Stimulated activated CD8-positive, alpha-beta memory T cell treated with anti-CD3 and anti-CD28 coated beads, Interleukin-15, amount 100 ng/mL, for 24 hours (primary cell): ENCODE measurements at places on chromosomes 3 and 15.

DNA sequence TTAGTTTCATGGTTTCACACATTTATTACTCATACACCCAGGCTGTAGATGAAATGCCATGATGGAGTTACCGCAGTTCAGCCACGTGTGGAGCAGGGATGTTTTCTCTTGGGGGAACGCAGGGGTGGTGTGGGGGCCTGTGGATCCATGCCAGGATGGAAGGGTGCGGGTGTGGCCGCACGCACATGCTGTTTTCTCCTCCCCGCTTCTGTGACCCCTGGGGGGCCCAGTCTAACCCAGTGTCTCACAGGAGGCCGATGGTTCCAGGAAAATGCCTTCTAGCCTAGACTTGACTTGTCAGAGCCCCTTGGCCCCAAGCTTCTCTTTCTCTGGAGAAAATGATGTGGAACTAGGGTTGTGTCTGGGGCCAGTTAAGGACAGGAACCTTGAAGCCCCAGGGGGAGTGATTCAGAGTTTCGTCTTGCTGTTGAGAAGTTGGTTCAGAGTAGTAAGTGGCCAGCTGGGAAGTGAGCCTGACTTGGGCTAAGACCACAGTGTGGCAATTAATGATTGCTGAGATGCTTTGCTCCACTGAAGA is 240.4 kb upstream of the BHLHE40 start:
- no peak for DNase-seq

DNA sequence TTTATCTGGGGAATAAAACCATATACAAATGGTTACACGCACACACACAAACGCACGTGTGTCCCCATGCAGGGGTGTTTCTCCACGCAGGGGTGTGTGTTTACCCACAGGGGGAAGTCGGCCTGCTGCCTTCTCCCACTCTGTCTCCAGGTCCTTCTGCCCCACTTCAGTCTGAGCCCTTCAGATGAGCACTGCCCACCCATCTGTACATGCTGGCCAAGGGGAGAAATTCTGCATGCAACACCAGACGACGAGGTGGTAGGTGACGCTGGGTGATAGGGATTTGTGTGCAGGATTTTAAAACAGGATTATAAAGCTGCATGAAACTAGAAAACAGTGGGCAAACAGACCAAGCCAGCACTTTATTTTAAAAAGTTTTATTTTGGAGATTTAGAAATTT is 122.5 kb downstream of the TJP1 start:
- DNase-seq = no peak

DNA sequence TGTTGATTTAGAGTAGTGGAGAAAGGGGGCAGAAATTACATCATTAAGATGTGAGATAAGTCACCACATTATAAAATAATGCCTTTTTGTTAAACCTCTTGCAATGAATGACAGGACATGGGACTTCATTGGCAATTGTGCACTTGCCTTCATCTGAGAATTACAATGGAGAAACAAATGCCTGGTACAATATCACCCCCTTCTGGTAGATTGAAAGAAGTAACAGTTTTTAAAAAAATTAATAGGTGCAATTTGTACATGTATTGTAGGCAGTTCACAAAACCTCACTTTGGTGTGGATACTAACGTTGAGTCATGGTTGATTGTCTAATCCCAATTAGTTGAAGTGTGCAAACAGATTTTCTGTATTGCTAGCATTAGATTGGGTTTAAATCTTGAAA is 4.6 kb upstream of the P2RY14 start:
- no peak for DNase-seq

GRCh38 chr15:37031198-37031597 is 69.2 kb downstream of the MEIS2 start:
- DNase-seq = no peak

DNA sequence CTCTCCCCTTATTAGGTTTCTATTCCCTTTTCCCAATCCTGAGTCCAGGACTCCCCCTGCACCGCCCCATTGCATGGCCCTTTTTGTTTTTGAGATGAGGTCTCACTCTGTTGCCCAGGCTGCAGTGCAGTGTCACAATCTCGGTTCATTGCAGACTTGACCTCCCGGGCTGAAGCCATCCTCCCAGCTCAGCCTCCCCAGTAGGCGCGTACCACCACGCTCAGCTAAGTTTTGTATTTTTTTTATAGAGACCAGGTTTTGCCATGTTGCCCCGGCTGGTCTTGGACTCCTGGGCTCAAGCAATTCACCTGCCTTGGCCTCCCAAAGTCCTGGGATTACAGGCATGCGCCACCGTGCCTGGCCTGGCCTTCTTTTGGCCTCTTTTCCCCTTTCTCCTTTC is 29.3 kb downstream of the PDIA5 start:
- no peak for DNase-seq

GRCh38 chr3:190024912-190025311 is 95.8 kb downstream of the P3H2 start:
- DNase-seq = no peak

- no peak for DNase-seq
Observed at GRCh38 chr3:13120928-13121552, 47.8 kb upstream of the IQSEC1 start.

GRCh38 chr3:19738846-19739245 is 195.2 kb downstream of the EFHB start:
- no peak for DNase-seq

GRCh38 chr3:8442993-8443650 is 58.5 kb upstream of the LMCD1 start:
- DNase-seq = no peak

GRCh38 chr3:33848624-33849347 is 50.4 kb downstream of the PDCD6IP start:
- no peak for DNase-seq

- DNase-seq = no peak
Observed at GRCh38 chr3:119530456-119530855, 29.0 kb downstream of the CD80 start.

DNA sequence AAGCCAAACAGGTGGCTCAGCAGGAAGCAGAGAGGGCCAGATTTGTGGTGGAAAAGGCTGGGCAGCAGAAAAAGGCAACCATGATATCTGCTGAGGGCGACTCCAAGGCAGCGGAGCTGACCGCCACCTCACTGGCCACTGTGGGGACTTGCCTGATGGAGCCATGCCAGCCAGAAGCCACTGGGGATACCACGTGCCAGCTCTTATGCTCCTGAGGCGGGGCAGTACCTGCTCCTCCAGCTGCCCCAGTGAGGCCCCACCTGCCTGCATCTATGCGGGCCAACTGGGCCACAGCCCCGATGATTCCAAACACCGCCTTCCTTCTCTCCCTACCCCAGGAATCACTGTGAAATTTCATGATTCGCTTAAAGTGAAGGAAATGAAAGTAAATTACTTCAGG is 22.9 kb upstream of the ARIH1 start:
- DNase-seq = no peak

DNA sequence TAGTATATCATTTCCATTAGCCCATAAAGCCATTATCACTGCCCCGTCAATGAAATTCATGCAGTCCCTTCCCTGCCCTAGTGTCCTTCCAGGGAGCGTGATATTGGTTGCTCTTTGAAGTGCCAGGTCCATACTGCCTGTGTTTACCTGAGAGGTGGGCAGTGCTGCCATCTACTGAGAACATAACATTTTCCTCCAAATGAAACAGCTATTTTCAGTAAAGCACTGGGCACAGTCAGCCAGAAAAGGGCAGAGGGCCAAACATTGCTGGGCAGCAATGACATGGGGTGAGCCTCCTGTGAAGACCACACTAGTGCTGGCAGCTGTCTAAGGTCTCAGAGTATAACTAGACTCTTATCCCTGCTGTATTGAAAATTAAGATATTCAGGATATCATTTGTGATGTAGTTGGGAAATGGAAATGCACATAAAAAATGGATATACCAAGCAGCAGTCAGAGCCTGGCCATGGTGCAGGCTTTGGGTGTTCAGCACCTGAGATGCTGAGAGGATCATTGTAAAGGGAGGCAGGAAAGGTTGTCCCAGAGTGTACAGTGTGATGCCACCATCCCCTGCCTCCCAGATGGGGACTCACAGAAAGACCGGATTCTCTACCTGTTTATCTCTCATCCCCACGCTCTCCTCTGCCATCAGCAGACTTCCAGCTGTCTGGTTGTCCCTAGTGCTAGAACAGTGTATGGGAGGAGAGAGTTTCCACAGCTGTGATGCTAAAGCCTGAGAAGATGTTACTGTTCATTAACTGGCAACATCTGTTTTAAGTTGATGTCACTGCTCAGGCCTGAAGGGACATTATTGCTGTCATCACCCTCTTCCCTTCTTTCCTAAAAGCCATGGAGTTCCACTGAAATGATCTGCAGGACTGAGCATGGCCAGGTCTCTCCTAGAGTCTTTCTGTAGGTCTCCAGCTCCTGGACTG is 108.8 kb downstream of the ARNT2 start:
- no peak for DNase-seq

- no peak for DNase-seq
Observed at GRCh38 chr3:46098319-46098761, 71.1 kb upstream of the XCR1 start.

GRCh38 chr3:185926445-185926844 is 11.4 kb downstream of the TRA2B start:
- no peak for DNase-seq

- no peak for DNase-seq
Observed at GRCh38 chr3:158159714-158160113, 49.8 kb downstream of the RSRC1 start.

DNA sequence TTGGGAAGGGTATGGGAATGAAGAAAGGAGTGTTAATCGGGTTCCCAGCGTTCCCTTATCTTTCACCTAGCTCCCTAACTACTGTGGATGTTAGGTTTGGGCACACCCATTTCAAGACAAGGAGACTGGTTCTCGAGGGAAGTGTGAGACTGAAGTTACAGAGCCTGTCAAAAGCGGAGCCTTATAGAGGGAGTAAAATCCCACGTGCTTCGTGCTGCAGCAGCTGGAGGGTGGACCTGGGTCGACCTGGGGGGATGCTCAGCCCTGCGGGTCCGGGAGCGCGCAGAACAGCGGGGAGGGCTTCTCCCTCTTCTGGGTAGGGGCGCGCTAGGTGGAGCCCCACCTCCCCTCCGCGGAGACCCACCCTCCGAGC is 314 bp upstream of the TMED3 start:
- DNase-seq = no peak

DNA sequence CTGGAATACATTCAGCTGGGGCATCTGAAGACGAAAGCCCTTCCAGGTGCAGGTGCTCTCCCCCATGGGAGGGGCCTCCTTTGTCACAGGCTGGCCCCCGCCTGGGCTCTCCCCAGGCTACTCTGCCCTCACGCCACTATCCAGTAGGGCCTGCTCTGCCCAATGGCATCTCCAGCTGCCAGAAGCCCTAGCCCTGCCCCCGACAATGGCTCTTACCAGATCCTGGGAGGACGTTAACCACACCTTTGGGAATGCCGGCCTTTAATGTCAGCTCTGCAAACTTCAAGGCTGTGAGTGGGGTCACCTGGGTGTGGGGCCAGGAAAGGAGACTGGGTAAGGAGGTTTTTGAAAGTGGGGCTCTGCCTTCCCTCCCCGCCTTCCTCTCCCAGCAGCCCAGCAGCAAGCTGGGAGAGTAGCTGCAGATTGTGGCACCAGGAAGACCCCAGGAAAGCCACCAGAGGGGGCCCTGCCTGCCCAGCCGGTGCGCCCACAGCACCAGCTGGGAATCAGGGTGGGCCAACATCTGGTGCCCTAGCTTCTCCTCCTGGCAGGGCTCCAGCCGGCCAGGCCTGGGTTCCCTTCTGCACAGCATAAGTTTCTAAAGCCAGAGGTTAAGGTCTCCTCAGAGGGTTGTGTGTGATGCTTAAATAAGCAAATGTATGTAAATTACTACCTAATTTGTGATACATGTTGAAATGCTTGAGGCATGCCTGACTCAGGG is 40.4 kb upstream of the SLC41A3 start:
- no peak for DNase-seq

DNA sequence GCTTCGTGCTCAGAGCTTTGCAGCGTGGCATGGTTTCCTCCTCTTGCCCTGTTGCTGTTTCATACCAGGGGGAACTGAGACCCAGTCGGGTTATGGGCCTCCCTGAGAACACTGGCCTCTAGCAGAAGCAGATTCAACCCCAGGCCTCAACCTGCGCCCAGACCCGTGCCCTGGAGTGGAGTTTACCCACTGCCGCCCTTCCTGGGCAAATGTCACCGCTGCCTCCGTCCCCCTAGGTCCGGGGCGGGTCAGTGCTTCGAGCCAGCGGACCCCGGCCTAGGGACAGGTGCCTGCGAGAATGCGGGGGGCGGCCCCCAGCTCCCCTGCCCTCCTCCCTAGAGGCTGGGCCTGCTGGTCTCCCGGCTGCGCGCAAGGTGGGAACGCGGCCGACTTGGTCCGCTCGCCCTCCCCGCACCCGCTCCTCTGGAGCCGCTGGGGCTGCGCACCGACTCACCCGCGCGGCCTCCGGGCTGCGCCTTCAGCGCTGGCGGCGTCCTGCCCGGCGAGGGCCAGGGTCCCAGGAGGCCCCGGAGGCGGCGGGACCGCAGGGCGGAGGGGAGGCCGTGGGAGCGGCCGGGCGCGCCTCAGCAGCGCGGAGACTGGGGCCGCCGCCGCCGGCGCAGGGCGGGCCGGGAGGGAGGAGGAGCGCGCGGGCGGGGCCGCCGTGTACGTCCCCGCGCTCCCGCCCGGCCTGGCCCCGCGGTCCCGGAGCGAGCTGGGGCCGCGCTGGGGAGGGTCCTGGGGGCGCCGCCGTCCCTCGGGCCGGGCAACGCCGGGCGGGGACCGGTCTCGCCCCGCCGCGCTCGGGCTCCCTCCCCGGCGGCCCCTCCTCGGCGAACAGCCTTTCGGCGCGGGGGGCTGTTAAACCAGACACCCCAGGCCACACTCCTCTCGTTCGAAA is at the start of gene PIGZ:
Gene PIGZ (minus strand): TSS at position 601 of the 901 bp plus-strand sequence. CDS start 16,802 bp downstream, outside the sequence.
- DNase-seq = no peak

DNA sequence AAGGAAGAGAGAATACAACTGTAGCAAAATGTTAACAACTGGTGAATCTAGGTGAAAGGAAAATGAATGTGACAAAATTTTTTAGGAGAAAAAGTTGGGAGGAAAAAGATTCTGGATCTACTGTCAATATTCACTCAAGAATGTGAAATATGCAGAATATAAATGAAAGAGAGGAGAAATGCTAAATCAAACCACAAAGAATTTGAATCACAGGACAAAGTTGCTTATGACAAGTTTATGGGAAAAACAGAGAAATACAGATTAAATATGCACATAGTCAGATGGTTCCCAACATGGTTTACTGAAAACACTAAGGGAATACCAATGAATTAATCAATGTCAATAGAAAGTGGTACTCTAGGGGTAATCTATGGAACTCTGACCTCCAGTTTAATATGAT is 27.6 kb downstream of the C3orf33 start:
- DNase-seq = no peak

DNA sequence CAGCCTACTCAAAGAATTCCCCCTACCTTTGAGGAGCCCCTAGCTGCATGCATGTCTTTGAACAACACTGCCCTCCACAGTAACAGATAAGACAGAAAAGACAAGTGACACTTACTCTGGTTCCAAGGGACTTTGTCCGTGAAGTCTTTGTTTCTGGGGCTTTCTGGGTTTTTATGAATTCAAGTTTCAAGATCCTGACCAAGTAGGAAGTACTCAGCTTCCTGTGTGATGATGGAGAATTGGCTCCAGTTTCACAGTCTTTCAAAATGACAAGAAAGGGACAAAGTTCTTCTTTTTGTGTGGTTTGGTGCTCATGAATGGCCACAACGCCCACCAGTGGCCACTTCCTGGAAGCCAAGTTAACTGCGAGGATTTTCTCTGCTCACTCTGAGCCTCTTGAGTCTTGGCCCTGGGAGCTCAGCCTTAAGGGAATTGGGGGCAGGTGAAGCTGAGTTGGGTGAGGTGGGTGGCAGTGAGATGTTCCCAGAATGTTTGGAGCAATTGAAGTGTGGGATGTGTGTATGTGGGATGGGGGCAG is at the start of gene CCR1:
Gene CCR1 (minus strand): TSS at position 147 of the 538 bp plus-strand sequence. CDS start 4,000 bp downstream, outside the sequence.
- DNase-seq = no peak
